ENCODE measurements at places on chromosomes 3 and 15.

GRCh38 chr3:149610351-149611105 is 47.3 kb downstream of the WWTR1 start:
- no peak for DNase-seq

DNA sequence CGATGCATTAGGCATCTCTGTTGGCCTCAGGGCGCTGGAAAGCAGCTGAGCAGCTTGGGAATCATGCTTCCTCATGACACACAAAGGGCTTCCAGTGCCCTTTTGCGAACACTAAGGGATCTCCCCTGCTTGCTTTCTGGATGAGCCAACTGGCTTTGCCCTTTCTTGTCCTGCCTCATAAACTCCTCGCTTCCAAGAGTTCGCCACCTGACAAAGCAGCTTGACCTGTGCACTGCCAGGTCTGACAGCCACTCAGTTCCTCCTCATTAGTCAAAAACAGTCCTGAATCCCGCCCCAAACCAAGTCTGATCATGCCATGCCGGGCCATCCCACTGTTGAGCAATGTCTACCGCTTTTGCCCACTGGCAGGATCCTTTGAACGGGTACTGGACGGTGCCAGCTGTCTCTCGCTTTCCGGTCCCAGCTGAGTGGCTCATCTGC is 265.4 kb upstream of the LYSMD4 start:
- DNase-seq: no peak

- no peak for DNase-seq
Observed at GRCh38 chr15:69474291-69474690, 21.7 kb downstream of the RPLP1 start.

DNA sequence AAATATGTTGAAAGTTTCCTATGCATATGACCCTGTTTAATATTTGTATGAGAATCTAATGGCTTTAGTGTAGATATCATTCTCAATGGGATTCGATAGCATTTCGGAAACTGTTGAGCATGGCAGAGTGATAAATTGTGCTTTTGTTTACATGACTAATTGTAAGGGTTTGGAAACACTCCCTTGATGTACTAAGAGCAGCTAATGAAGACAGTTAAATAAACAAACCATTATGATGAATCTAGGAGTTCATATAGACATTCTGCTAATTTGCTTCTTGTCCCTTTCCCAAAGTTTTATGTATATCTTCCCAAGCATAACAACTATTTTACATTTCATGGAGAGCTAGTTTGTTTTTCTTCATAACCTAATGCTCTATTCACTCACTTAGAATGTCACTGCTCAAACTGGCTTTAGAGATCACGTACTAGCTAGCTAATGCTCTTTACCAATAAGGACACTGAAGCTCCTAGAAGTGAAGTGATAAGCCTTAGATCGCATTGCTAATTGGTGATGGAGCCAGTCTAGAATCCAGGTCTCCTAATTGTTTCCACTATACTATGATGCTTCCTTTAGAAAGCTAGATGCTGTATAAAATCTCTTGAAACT is 140.8 kb downstream of the TP63 start:
- no peak for DNase-seq

DNA sequence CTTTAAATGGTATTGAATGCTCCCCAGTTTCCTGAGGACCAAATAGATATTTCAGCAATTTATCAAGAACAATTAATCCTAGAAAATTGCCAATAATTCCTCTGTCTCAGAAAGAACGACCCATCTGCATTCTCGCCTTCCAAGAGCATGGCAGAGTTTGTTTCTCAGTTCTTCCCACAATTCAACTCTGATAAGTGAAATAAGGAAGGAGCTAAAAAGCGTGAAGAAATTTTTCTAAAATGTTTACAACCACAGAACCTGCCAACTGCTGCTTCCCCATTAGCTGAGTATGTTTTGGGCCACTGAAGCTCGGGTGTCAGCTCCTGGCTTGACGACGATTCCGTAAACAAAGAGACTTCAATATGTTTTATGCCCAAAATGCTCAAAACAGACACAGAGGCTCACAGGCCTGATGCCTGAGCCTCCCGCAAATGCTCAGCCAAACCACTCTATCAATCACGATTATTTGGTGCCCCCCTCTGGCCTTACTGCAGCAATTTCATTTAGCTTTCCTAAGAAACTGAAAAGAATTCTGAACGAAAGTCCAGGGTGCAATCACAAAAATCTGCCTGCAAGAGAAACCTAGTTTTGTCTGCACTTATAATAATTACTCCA is 259.2 kb upstream of the CCDC54 start:
- DNase-seq: no peak

DNA sequence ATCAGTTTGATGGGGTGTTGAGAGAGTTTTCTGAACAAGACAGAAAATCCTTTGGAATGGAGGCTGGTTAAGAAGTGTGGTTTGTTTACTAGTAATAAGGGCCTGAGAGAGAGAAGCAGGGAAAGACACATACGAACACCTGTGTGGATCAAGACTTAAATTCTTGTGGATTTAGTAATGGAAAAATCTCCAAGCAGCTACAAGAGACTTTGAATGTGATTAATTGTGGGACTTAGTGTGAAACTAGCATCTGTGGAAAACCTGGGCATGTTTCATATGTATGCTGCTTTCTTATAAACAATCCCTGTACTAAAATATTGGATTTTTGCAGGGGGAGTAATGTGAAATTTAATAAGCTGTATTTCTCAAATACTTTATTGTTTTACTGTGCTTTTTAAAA is 399.1 kb downstream of the SI start:
- no peak for DNase-seq

- DNase-seq: no peak
Observed at GRCh38 chr3:44339181-44340057, 853 bp downstream of the TCAIM start.

DNA sequence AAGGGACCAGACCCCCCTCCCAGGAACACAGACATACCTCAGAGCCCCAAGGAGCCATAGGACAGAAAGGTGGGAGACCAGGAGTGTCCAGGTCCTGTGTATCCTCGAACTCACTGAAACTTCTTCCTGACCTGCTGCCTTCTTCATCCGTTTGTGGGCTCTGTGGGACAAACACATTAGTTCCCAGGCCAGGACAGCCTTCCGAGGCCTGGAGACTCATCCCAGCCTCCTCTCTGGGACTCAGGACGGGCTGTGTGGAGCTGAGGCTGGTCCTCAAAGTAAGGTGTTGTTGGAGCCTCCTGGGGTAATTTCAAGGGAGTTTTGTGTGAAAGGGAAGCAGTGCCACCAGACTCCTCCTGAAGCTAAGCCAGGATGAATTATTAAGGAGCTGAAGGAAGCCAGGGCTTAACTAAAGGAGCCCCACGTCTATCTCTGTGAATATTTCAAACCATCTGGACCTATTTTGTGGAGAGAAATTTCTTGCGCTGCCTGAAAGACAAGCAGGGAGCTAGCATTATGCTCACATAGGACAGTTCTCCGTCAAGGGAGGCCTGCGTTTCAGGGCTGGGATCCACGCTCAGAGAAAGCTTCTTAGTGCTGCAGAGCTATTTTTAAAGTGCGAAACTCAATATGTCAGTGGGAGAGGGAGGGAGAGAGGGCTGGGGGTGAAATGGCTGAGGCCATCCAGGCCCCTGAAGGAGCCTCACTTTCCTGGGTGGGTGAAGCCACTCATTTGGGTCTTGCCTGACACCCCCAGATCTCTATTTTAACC is 29.8 kb upstream of the PLA2G4E start:
- DNase-seq: no peak

DNA sequence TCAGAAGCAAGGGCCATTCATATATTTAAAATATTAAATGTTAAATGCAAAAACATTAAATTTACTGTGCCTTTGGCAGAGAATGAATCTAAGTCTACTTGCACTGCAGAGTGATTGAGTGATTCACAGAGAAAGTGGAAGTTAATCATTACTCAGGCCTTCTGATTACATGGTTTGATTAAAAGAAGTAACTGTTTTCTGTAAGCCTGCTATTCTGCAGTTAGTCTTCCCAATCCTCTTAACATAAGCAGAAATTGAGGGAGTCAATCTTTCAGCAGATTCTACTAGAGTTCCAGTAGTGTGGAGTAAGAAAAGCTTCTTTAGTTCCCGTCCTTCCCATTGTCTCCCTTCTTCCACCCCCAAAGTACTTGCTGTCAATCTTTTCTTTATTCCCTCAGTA is 1.5 kb downstream of the NLGN1 start:
- no peak for DNase-seq

DNA sequence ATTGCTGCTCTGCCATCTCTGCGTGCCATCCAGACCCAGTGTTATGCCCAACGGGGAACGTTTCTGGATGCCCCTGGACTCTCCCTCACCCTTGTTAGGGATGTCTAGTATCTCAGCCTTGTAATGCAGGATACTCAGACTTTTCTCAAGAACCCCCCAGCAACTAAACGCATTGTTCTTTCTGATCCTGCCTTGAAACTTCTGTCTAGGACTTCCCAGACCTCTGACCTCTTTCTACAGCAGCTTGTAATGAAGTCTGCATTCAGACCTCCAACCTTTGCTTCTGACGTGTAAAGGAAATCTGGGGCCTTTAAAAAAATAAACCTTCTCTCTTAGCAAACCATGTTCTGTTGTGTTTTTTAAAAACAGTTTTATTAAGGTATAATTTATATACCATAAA is 139.5 kb downstream of the KCNAB1 start:
- DNase-seq: no peak

DNA sequence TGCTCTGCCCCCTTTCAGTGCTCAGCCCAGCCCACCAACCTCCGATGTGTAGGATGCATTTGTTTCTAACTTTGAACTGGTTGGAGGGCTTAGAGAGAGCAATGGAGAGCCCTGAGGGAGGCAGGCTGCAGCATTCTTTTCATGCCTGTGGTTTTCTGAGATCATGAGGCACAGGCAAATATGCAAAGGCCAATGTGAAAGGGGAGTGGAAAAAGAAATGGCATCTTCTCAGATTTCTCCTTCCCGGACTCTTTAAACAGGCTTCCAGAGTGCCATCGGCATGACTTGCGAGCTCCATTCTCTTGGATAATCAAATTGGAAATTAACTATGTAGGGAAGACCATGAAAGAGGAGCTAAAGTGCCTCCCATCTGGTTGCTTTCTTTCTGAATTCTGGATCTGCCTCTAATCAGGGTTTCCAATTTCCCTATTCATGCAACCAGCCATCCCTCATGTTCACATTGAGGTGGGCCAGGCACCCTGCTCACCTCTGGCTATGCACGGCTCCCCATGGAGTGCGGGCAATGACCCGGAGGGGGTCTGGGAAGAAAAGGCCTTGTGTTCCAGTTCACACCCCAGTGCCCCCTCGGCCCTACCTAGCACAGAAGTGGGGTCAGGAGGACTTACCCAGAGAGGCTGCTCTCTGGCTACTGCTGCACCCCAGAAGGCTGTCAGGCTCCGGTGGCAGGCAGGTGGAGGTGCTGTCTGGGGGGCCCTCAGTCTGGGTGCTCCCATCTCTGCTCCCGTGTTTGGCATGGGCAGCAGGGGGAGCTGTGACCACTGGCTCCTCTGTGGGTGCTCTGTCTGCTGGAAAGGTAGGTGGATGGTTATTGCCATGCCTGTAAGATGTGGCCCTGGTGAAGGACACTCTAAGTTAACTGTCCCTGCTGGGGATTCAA is 16.1 kb downstream of the AMOTL2 start:
- DNase-seq: no peak

DNA sequence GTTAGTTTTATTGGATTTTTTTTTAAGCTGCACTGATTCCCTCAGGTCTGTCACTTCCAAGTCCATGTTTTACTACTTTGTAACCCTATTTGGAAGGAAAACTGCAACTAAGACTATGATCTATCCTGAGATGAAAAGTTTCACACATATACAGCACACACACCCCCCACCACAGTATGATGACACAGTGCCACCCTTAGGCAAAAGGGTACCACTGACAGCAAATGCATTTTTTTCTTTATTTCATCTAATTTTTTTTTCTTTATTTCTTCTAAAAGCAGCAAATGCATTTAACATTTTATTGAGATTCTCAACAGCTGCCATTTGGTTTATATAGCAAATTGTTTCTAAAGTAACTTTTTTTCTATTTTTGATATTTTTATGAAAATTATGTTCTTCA is 21.2 kb downstream of the NGRN start:
- DNase-seq: no peak

- DNase-seq: no peak
Observed at GRCh38 chr3:138078901-138079344, 36.5 kb downstream of the DZIP1L start.

- DNase-seq: no peak
Observed at GRCh38 chr3:148708409-148708808, 10.7 kb downstream of the AGTR1 start.

DNA sequence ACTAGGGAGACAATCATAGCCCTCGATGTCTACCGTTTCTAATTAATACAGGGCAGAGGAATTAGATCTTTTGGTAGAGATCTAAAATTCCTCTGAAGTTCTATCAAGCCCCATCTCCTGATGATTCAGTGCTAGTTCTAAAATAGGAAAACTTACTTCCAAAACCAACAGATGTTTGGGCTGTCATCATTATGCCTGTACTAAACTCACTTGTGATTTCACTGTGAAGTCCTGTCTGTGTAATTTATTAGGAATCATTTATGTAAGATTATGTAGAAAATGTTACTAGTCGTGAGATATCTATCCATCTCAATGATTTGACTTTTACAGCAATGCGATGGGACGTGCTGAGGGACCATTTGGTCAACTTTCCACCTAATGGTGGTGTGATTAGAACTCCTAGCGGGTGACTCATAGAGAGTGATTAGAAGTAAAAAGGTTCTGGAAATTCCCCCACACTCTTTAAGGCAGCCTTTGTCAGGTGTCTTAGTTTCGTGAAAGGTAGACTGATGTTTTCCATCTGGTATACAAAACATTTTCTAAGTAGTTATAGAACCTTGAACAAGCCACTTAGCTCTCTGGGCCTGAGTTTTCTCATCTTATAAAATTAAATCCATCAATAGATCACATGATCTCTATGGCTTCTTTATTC is 34.2 kb downstream of the LIPC start:
- DNase-seq: no peak
